ENCODE measurements at places on chromosomes 12 and 14. TPM values are rescaled to one million over a fixed set of nuclear protein-coding genes. Genes with fewer than 3 reads are reported as not detected.

GRCh38 chr12:109727039-109727723 lies 13.6 kb downstream of the FAM222A start:
- DNase-seq = no peak

DNA sequence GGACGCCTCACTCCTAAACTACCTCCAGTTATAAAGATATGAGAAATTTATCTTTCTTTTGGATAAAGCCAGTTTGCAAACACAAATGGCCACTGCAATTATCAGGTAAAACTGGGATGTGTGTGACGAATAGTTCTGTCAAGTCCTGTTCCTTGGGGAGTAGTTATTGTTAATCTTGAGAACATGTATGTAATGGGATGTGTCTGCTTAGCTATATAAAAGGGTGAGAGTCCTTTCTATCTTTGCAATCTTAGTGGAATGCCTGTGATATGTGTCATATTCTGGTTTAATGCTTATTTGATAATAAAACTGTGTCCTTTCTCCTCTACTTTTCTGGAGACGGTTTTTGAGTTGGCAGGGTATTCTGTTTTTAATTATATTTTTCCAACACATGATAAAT lies 56.1 kb upstream of the PKP2 start:
- no peak for DNase-seq

DNA sequence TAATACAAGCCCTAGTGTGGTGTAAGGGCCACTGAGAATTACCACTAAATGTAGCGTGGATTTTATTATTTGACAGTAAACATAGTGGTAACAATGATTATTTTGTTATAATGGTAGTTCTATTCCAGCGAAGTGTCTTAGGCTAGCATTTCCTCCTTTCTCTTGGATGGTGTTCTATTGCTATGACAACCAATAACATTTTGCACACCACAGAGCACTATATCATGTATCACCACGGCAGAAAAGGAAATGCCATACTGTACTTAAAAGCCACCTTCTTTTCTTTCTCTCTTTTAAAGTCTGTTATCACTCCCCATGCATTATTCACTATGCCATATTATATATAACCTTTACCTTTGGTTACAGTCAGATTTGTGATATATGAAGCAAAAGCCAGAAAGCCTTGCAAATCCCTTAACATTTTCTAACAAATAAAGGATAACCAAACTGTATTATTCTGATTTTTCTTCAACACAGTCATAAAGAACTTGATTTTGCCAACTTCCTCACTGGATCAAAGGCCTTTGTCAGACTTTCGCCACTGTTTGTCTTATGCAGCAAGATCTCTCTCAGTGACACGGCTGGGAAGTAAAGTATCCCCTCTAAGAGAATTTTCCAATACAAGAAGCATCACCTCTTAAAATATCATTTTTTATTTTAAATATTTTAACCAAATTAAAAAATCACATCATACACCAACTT lies 195.8 kb downstream of the FOXN3 start:
- DNase-seq = no peak

GRCh38 chr12:92412856-92413255 lies 267.2 kb upstream of the BTG1 start:
- no peak for DNase-seq

- DNase-seq = no peak
These were observed 89.9 kb downstream of the NKX2-1 start for GRCh38 chr14:36430169-36430568.

DNA sequence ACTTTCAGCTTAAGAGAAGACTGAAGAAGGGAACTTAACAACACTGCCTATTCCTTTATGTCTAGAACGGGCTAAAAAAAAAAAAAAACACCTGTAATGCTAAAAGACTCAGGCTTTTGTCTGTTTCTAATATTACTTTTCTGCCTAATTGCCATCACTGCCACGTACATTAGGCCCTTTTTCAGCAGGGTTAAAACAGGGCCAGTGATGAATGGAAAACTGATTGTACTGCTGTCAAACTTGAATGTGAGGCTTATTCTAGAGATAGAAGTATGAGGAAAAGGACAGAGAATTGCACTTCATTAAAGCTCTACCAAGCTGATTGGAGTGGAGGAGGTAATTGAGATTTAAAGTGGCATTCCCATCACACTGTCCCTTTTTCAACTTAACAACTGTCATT lies 535.8 kb downstream of the PRKD1 start:
- DNase-seq = no peak

DNA sequence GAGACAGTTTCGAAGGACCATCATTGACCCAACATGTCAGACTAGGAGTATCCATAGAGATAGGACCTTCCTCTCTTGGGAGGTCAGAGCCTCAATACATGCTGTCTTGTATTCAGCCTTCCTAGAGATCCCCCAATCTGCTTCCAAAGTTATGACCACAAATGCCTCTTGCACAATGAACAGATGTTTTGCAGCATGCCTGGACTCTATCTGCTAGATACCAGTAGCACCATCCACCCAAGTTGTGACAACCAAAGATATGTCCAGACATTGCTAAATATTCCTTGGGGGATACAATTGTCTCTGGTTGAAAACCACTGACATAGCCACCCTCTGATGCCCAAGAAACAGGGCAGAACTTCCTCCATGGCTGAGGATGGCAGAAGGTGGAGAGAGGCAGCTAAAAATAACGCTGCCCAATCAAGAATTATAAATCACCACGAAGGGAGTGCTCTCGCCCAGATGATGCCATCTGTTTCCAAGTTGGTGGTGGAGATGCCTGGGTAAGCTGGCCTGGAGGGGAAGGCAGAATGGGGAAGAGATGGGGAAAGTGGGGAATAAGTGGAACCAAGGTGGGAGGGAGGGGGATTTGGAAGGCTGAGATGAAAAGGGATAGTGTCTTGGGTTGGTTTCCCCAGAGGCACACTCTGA lies 42.9 kb upstream of the NOS1 start:
- no peak for DNase-seq

DNA sequence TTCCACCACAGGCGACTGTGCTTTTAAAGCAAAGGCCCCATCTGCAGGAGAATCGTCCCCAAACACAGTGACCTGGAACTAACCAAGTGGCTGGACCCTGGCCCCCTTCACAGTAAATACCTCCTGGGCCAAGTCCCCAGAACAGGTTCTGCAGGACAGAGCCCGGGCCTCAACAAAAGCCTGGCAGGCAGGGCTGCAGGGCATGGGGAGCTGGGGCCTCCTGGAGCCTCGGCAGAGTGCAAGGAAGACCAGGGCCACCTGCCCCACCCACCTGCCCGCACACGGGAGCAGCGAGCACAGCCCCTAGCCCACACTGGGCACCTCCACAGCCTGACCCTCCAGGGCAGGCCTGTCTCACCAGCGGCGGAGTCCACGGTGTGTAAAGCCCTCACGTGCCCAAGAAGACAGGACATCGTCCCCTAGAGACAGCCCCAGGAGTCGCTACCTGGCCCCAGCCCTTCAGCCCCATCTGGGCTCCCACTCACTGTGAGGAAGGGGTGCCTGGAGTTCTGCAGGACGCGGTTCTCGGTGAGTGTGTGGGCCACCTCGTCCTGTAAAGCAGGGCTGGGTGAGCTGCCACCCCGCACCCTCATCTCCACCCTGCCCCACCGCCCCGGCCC lies 21.0 kb downstream of the AKT1 start:
- DNase-seq = no peak

DNA sequence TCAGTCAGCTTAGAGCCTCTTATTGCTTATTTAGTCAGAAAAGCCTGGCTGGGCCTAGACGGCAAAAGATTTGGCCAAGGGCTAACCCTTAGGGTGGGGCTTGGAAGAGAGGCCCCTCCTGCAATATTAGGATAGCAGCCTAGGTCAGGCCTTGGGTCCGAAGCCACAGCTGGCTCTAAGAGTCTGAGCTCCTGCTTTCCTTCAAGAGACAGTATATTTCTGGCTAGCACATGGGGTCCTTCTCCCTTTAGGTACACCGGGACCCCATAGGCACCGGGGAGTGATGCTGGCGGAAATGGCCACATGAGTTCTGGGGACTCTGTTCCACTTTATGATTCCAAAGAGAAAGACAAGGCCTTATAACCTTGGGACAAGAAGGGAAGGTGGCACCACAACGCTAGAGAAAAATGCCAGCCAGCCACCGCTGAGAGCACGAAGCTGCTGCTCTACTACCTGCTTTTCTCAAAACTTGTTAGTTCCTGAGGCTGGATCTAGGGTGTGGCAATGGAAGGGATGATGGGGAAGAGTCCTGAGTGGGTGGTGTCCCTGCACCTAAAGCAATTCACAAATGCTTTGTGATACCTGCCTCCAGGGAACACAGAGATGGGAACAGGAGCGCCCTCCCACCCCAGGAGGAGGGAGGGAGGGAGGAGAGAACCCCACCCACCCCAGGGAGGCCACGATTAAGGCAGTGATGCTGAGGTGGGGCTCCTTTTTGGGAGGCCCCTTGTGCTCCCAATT lies 3.1 kb upstream of the AVIL start:
- DNase-seq = no peak

DNA sequence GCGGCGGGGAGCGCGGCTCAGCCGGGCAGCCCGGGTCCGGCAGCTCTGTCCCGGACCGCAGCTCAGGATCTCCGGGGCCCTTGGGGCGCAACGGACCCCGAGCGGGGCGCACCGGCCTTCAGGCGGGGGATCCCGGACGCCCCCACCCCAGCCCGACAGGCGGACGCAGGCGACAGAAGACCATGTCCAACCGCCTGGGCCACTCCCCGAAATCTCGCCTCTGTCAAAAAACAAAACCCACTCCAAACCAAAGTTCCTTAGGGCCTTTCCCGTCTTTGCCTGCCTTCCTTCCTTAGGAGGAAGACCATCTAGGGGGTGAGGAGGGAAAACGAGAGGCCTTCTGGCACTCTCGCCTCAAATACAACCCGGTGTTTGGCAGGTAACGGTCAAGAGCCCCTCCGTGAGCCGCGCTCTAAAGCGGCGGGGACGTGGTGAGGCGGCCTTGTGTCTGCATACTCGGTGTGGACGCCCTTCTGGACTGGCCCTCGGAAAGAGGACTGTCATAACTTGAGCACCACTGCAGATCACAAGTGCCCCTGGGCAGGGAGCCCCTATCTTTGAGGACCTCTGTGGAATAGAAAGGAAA lies 604 bp downstream of the HCFC2 start:
- DNase-seq = no peak

GRCh38 chr14:96824283-96824682 lies 27.1 kb downstream of the VRK1 start:
- DNase-seq = no peak

GRCh38 chr14:72682188-72682587 lies 211.7 kb downstream of the DPF3 start:
- DNase-seq = no peak

GRCh38 chr12:49959685-49960473 lies 1.8 kb upstream of the AQP5 start:
- DNase-seq = no peak

- no peak for DNase-seq
These were observed at the start of gene INF2 for GRCh38 chr14:104689109-104689880. TSS of gene INF2 (plus strand) at chr14:104689618. CDS start at chr14:104701366, 11,748 bp downstream.

- DNase-seq = no peak
These were observed 21.8 kb upstream of the KRT78 start for GRCh38 chr12:52870361-52871290.

DNA sequence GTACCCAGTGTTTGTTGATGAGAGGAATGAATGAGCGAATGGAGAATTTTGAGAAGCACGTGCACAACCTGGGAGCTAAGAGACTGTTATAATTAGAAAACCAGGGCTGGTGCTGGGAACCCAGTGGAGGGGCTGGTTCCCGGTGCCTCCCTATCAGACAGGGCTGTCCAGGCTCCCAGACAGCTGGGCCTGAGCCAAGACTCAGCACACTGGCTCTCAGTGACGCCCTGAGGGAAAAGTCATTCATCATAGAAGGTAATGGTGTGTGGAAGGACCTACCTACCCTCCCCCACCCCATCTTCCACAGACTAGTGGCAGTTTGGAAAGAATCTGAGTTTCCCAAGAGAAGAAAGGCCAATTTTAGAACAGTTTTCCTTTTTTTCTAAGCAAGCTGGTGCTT lies 34.7 kb downstream of the KCNA5 start:
- DNase-seq = no peak

- DNase-seq = no peak
These were observed 1.7 kb downstream of the OLR1 start for GRCh38 chr12:10170216-10170615.

DNA sequence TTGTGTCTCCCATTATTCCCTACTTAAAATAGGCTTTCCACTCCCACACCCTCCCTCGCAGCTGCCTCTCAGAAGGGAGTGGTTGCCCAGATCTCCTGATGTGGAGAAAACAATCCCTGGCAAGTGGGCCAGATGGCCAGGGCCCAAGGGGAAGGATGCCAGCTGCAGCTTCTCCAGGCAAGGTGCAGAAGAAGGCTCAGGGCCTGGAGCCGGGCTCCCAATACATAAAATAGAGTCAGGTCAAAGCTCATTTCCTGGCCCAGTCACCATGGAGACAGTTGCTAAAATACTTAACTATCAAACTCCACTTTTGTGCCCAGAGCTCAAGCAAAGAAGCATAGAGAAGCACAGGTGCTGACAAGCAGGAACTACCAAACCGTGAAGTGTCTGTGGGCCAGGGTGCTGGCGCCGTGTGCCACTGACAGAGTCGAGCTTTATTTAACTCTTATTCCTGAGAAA lies 45.7 kb upstream of the ITPR2 start:
- no peak for DNase-seq

- DNase-seq = no peak
These were observed 514.0 kb upstream of the TMPO start for GRCh38 chr12:98001430-98001829.

DNA sequence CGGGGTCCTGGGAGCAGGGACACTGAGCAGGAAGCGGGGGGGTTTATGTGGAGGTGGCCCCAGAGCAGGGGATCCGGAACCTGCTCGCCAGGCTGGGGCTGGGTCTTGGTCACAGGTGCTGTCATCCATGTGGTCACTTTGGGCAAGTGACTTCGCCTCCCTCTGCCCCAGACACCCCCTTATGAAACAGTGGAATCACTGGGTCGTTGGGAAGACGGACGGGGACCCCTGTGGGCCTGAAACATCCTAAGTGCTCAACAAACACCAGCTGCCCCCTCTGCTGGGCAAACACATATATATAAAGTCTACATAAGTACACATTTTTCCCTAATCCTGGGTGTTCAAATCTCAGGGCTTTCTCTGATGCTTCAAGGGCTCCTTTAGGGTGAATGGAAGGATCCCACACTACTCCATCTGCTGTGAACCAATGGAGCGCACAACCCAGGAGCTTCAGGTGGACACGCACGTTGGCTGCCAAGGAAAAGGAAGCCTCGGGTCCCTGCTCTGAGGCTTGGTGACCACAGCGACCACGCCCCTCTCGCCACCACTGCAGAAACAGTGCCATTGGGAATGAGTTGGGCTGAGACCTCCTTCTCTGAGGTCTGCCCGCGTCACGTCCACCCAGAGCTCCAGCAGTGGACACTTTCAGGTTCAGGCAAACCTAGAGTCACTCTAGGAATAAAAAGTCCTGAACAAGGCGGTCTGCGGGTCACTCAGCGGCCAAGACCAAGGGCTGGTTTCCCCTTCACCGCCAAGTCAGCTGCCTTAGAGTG lies 54.6 kb downstream of the CDC42BPB start:
- no peak for DNase-seq

- DNase-seq = no peak
These were observed 17.8 kb downstream of the SFSWAP start for GRCh38 chr12:131728720-131729119.

The CLIP1 gene
- 135 TPM for total RNA-seq

The AKAP6 gene
- 3.9 TPM for total RNA-seq

The USP44 gene
- 0.49 TPM for total RNA-seq

The BATF gene
- total RNA-seq = 12.0 TPM

The PAPOLA gene
- total RNA-seq = 143 TPM

The PAN2 gene
- 37.6 TPM for total RNA-seq

The SLC41A2 gene
- 19.9 TPM for total RNA-seq

The DUSP16 gene
- total RNA-seq = 30.9 TPM

The ZNF641 gene
- total RNA-seq = 15.5 TPM

The SMOC1 gene
- 9.8 TPM for total RNA-seq

Data from vagina (tissue), 2 donors.